ENCODE measurements at places on chromosomes 3 and 15.
A peak's percentile ranks its signal among the peaks of the same experiment; 100 is the strongest.

- DNase-seq = no peak
These were observed 20.4 kb upstream of the AP3B2 start for GRCh38 chr15:82730022-82730530.

DNA sequence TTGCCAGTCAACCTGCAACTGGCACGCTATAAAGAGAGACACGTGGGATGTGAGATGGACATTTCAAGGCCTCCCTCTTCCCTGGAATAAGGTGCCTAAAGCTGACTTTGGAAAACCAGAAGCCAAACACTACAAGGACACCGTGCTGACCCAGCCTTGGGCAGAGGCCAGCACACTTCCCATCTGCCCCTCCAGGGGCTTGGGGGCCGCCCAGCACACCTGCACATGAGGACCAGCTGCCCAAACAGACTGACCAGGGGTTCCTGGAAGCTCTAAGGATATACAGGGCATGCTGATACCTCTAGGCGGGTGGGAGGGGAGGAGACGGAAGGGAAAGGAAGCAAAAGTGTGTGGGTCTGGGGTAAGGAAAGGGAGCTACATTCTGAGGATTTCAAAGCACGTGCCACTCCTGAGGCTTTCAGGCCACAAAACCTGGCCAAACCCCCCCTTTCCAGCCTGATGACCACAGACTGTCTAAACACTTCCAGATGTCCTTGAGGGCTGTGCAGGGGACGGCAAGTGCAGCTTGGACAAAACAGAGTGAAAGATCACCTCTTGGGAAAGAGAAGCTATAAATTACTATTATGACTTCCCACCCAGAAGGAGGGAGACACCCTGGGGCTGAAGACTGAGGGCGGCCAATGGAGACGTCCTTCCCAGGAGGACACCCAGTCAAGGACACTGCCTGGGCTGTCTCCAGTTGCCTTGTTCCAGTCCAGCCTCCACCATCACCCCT lies 57.9 kb downstream of the ADCY5 start:
- no peak for DNase-seq

DNA sequence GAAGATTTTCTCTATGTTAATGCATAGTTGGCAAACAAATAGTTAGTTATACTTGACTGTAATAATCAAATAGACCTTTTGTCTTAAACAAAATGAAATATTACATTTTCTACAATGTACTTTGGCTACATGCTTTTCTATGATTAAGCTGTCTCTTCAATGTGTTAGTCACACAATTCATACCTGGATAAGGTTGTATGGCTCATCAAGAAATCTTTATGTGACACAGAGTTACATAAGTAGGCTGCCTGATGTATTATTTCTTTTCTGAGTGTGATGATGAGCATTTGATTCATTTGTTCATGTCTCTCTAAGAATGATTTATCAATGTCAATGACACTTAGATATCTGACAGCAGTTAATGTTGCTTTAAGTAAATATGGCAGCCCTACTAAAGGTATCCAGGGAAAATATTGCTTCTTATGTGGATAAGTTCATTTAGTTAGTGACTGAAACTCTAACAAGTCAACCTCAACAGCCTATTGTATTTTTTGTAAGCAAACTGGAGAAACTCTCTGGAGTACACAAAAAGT lies 157.4 kb upstream of the SOX2 start:
- DNase-seq = no peak

DNA sequence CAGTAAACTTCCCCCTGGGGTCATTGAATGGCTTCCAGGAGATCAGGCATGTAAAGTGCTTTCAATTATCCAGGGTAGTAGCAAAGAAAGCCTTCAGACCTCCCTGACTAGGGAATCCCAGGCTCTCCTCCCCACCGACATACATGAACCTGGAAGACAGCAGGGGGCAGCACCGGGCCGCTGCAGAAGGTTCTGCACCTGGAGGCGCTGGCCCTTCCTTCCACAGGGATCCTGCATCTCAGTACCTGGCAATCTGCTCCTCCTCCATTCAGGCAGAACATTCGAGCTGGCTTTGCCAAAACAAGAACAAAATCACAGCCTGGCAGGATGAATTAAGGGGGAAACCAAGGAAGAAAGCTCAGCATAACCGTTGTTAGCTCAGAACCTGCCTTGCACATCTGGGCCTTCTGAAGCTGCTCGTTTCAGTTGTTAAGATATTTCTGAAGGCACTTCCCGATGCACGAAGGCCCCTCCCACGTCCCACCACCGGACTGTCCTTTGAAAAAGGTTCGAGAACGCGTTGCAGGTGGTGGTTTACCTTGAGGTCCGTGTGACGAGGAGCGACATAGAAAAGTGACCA lies 237.7 kb downstream of the SLCO3A1 start:
- DNase-seq = no peak

- no peak for DNase-seq
These were observed 936.1 kb downstream of the PLOD2 start for GRCh38 chr3:145224886-145225285.

DNA sequence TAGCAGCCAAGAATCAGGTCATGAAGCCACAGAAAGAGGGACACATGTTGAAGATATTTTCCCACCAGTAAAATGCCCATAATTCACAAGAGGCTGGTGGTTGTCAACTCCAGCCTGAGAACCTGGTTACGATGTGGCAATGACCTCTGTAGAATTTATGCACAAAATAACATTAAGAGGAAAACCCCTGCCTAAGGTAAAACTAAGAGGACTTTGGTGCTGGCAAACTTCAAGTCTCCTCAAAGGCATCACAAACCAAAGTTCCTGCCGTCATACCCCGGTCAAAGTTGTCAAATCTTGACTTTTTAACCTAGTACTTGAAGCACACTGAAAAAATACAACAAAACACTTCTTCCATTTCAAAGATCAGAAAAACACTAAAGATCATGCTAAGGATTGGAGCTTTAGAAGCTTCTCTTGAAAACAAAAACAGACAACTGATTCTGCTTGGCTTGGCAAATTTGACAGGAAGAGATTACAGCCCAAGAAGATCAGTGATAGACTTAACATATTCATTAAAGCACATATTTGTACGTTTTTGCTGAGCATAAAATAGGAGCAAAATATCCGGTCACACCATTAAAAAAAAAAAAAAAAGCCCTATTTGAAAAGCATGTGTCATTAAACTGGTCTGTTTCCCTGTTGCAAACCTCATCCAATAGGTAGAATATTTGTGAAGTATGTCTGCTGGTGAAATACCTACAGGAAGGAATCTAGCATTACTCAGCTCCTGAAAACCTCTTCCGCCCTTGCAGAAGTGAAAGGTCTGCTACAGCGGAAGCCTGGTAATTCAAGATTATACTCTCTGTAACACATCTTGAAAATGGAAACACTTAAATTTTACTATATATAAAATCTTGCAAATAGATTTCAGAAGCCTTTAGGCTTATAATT lies 22.8 kb downstream of the EIF4E3 start:
- peak; percentile 17 for DNase-seq

DNA sequence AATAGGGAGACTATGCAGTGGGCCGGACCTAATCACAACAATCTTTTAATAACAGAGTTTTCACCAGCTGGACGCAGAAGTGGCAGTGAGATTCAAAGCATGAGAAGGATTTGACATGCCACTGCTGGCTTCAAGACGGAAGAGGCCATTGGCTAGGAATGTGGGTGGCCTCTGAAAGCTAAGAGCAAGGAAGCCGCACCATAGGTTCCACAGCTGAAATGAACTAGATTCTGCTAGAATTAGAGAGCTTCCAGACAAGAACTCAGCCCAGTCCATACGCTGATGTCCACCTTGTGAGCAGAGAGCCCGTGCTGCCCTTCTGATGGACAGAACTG lies 6.9 kb upstream of the NCBP2 start:
- no peak for DNase-seq

GRCh38 chr15:31869686-31870307 lies 160.5 kb upstream of the CHRNA7 start:
- DNase-seq = no peak

GRCh38 chr3:157530637-157531300 lies 27.6 kb upstream of the VEPH1 start:
- DNase-seq = no peak

GRCh38 chr3:47782446-47783308 lies 984 bp upstream of the SMARCC1 start:
- DNase-seq = no peak

- DNase-seq = no peak
These were observed 247.9 kb downstream of the GBE1 start for GRCh38 chr3:81513591-81513990.

DNA sequence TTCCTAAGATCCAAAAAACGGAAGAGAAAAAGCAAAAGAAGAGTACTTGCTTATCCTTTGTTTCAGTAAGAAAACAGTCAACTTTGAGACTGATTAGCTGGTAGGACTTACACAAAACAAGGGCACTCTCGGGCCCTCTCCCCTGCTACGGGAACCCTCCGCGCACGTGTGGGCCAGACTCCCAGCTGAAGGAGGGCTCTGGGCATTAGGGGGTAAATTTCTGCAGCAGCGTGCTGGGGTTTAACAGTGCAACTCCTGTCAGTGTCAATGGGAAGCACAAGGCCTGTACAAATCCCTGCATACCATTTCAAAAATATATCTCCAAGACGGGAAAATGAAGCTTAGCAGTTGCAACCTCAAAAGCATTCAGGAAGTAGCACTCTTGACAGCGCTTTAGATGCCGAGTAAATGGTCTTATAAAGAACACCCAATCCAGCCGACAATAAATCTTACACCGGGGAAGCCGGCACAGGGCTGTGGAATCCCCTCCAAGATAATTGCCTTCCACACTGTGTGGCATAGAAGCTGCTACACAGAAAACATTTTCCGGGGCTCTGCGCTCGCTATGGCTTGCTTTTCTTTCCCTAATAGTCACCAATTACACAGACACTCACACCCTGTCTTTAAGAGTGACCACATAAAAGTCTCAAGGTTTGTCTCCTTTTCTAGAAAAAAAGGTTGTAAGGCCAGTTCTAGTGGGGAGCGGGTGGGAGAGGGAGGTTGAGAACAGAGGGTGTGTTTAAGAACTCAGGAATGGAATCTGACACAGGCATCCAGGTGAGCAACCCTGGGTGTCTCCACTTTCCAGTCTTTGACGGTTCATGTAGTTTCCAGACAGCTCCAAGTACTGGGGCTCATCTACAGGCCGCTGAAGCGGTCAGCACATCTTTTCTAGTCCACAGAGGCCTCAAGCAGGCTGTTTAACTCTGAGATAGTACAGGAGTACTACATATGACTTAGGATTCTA lies 512.7 kb downstream of the FOXP1 start:
- DNase-seq = no peak

All from T-helper 1 cell (primary cell).